Neural progenitor cell (in vitro differentiated cells): ENCODE measurements at places on chromosomes 7 and 10. TPM values are rescaled to one million over a fixed set of nuclear protein-coding genes. Genes with fewer than 3 reads are reported as not detected.

- no peak for DNase-seq
Observed at GRCh38 chr10:119393019-119393418, 149.5 kb downstream of the RGS10 start.

- DNase-seq: no peak
Observed at GRCh38 chr10:55212051-55212450, 411.0 kb upstream of the PCDH15 start.

SFTPA2 gene
- not detected in 2 replicates for total RNA-seq

BTAF1 gene
- total RNA-seq: 87.3 and 127 TPM in 2 replicates

EN2 gene
- not detected in 2 replicates for total RNA-seq
